ENCODE measurements at places on chromosomes 4 and X.

GRCh38 chr4:87717276-87718031, 67.4 kb downstream of the DMP1 start:
- no peak for DNase-seq

DNA sequence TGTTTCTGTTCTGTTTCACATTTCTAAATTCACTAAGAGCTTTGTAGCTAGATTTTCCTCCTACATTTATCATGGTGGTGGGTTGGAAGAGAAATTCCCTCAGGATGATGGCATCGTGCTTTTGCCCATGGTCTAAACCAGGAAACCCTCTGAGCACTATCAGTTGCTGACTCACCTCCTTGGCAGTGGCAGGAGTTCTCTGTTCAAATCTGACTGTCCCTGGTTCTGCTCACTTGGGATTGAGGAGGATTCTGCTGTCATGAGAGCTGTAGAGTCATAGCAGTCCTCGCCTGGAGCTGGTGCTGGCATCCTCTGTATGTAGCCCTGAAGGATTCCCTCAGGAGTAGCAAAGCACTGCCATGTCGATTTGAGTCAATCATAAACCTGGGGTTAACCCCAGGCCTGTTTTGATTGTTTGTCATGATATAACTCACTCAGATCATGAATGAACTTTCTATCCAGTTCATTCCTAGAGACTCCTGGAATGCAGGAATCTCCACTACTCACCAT, 9.4 kb downstream of the TEX13A start:
- no peak for DNase-seq

DNA sequence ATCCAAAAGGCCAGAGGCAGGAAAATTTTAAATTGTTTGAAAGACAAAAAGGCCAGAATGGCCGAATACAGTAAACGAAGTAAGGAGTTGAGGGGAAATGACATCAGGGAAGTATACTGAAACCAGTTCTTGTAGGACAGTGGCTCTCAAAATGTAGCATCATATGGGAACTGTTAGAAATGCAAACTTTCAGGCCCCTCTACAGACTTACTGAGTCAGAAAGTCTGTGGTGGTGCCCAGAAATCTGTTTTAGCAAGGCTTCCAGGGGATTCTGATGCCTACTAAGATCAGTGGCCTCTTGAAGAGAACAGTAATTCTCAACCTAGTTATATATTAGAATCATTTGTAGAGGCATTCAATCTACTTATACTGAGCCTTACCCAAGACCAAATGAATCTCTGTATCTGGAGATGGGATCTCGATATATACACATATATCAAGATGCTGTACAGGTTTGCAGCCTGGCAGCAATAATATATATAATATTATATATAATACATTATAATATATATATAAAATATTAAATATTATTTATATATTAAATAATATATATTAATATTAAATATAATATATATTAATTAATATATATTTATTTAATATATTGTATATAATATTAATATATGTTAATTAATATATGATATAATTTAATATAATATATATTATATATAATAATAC, 39.7 kb downstream of the ADAMTS3 start:
- no peak for DNase-seq

- no peak for DNase-seq
Observed at GRCh38 chr4:176561368-176561767, 231.4 kb downstream of the VEGFC start.

DNA sequence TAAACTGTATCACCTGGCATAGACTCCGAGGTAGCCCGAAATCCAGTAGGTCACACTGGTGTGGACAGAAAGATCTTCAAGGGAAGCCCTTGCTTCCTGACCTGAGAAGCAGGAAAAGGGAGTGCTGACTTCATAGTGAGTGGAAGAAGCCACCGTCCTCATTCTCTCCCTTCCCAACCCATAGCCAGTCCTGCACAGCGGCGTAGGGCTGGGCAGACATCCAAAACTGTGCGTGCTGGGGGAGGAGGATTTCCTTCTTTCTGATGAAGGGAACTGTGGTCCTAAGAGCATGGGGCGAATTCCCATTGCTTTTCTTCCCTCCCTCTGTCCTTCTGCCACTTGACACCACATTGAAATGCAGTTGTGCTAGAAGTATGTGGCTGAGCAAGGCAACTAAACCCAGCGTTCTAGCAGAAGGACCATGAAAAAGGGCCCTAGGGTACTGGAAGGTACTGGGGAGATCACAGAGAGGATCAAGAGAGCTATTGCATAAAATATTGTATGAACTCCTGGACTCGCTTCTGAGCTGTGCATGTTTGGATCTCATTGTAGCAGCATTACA, 66.9 kb downstream of the STOX2 start:
- peak; percentile 71 for DNase-seq

DNA sequence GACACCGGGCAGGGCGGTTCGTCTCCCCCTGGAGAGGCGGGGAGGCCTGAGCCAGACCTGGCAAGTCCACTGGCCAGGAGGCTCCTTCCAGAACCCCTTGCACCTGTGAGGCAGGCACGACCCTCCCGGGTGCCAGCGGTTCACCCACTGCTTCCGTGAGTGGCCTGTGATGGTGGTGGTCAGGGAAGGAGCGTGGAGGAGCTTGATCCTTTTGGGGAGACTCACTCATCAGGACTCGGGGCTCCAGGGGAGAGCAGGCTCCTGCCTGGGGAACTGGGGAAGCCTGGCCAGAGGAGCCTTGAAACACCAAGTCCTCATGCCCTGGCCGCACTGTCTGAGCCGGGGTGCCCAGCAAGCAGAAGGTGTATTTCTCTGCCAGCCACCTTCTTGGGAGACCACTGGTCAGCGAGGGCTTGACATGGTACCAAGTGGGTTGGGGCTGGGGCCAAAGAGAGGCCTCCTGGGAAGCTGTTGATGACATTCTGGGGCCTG, 860 bp downstream of the FAM50A start:
- no peak for DNase-seq

DNA sequence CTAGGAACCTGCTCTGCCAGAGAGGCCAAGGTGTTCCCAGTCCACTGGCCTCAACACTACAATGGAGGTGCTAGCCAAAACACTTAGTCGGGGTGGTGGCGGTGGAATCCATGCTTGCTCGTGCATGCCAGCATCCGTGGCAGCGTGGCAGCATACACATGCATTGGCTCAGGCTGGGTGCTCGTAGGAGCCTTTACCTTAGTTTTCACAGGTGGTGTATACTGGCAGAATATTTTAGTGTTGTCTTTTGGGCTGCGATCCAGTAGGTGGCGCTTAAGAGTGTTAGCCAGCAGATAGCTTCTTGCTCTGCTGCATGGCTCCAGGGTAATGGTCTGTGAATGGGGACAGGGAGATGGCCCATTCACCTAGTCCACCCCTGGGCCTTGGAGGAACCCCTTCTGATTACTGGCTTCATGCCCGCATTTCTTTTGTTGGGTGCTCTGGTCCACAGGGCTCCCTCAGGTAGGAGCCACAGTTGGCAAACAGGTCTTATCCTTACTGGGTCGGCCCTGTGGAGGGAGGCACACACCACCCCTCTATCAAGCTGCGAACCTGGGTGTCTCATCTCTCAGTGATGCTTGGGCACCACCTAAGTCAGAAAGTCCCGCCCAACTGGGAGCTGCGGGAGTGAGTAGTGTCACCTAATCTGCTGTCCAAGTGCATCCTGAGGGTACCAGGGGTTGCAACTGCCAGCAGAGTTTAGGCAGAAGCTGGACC, 40.0 kb downstream of the RIPPLY1 start:
- no peak for DNase-seq

GRCh38 chr4:24172406-24172805, 282.6 kb upstream of the PPARGC1A start:
- DNase-seq: no peak

GRCh38 chr4:18075823-18076433, 54.4 kb upstream of the LCORL start:
- DNase-seq: peak; percentile 11

DNA sequence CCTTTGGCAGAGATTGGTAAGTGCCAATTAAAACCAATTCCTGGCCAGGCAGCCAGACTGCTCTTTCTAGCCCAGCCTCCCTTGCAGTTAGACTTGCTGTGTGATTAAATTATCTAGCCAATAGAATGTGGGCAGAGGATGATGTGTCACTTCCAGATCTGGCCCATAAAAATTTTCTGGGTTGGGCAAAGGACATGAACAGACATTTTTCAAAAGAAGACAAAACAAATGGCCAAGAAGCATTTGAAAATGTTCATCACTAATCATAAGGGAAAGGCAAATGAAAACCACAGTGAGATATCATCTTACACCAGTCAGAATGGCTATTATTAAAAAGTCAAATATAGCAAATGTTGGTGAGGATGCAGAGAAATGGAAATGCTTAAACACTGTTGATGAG, 71.4 kb upstream of the STIM2 start:
- DNase-seq: no peak

- DNase-seq: peak; percentile 27
Observed at GRCh38 chr4:112422644-112423043, 93.3 kb downstream of the NEUROG2 start.

DNA sequence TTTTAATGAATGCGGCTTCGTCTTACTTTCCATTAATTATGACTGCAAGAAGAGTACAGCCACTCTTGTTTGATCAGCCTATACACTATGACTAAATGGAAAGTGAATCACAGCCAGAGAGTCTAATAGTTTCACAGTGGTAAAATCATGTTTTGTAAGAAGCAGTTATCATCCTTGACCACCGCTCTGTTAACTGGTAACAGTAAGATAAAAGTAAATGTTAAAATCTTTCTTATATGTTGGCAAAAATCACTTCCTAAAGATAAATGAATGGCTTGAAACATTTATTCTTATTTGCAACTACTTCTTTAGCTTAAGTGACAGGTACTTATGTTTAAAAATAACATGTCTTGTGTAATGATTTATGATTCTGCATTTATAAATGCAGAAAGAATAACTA, 13.2 kb downstream of the GALNT7 start:
- DNase-seq: no peak

DNA sequence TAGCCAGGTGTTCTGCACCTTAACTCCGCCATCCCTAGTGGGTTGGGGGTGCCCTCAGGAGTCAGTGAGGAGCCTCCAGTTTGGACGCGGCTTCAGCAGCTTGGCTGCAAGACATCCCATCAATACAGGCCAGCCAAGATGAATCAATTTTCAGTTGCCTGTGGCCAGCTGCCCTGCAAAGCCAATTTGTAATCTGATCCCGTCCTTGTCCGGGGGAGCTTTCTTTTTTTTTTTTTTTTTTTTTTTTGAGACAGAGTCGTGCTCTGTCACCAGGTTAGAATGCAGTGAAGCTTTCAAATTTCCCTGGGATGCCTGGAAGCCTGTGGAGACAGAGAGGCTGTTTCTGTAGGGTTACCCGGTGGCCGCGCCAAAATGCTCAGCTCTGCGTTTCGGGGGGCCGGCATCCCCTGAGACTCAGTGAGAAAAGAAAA, 192.5 kb downstream of the ASMT start:
- no peak for DNase-seq

- DNase-seq: peak; percentile 85
Observed at GRCh38 chrX:44873415-44874276, 658 bp downstream of the KDM6A start.

DNA sequence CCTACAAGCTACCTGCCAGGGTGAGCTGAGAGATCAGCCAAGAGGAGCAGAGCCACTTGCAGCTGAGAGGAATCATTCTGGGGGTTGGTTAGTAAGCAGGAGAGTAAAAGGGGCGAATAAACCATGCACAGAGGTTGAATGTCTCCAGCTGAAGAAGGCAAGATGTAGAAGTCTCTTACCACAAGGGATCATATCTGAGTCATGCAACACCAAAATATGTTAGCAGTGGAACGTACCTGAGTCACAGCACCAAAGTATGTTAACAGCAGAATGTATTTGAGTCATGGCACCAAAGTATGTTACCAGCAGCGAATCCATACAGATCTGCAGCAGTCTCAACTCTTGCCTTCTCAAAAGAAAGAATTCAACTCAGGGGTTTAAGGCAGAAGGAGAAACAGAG, 29.9 kb downstream of the C4orf51 start:
- no peak for DNase-seq

DNA sequence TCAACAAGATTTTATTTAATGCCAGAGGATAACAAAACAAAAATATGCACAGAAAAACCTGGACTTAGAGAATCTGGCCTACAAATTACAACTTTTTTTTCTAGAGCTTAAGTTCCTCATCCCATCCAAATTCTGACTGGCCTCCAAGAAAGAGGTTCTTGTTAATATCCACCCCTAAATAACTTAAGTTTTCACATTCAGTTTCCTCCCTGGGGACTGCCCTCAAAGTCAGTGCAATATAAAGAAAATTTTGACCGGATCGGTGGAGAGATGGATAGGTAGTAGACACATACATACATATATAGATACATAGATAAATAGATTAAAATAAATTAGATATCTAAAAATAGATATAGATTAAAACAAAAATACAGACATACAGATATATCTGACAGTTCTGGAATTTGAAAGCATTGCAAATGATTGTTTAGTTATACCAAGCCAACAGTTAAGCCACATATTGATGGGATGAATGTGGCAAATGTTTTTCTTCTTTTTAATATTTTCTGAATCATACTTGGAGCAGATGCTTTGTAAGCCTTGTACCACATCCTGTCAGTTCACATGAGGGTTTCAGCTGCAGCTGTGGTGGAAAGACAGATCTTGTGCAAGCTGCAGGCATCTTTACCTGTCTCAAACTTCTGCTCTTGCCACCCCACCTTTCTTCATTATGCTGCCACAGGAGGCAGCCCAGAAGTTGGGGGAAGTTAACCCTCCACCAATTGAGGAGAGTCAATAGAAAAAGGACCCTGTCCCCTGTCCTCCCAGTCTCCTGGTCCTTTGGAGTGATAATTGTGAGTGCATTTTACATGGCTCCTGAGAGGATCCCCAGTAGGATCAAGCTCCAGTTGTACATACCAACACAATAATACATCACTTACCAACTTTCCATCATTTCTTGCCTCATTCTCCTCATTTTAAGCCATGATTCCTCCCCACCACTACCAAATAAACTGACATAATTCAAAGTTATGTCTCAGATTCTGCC, 58.5 kb upstream of the PRDM8 start:
- DNase-seq: no peak

DNA sequence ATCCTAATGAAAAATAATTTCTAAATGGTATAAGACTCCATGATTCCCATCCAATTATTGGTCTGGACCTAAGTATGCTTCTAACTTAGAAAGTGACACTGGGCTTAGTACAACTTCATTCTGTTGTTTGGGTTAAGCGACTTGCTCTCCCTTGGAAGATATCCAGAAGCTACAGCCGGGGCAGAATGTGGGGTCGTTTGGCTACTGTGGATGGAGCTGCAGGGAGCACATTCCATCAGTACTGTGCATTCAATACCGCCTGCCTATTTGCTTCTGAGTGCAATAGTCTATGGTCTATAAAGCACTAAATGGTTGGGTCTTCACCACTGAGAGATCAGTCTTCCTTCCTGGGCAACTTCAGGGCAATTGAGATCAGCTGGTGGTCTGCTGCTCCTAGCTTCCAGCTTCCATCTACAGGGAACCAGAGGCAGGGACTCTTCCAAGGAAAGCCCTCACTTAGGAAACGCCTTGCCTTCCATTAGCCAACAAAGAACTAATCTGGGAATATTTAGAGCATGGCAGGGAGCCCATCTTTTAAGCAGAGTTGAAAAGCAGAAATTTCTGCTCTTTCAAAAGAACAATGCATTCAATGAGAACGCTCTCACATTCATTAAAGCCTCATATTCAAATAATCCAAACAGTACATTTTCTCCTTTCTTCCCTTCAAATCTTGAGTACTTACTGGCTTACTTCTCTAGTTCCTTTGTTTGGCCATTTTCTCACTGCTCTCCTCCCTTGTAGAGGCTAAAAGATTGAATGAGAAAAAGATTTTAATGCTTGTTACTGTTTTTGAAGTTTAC, 1049.9 kb upstream of the TENM3 start:
- DNase-seq: peak; percentile 62

GRCh38 chr4:182642831-182643230, 274.4 kb downstream of the DCTD start:
- DNase-seq: peak; percentile 53

Measured in lung (tissue), 17 donors.